ENCODE measurements at places on chromosomes 1 and 21.

- DNase-seq: no peak
Measured at GRCh38 chr1:200624679-200625335, 4.3 kb upstream of the KIF14 start.

DNA sequence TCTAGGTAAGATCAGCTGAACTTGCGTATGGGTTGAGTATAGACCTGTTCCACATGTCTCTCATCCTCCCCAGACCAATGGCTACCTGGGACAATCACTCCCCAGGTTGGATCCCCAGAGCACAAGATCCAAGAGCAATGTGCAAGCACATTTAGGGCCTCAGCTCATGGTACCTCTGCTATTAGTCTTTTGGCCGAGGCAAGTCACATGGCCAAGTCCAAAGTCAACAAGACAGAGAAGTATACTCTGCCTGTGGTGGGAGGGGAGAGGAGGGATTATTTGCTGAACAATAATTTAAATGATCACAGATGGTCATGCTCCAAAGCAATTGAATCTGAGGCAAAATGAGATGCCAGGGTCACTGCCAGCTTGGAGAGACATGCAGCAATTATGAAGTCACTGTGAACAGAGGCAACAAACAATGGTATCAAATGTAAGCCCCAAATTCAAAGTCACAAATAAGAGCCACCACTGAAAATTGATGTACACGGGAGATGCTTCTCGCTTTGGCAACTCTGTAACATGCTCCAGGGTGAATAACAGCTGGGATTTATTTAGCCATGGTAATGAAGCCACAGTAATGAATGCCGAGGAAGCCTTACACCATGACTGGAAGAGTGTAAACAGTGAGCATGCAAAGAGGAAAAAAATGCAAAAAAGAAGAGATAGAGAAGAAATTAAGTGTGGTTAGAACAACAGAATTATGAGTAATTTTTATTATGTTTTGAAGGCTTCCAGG is 149.1 kb downstream of the ZNF281 start:
- no peak for DNase-seq

DNA sequence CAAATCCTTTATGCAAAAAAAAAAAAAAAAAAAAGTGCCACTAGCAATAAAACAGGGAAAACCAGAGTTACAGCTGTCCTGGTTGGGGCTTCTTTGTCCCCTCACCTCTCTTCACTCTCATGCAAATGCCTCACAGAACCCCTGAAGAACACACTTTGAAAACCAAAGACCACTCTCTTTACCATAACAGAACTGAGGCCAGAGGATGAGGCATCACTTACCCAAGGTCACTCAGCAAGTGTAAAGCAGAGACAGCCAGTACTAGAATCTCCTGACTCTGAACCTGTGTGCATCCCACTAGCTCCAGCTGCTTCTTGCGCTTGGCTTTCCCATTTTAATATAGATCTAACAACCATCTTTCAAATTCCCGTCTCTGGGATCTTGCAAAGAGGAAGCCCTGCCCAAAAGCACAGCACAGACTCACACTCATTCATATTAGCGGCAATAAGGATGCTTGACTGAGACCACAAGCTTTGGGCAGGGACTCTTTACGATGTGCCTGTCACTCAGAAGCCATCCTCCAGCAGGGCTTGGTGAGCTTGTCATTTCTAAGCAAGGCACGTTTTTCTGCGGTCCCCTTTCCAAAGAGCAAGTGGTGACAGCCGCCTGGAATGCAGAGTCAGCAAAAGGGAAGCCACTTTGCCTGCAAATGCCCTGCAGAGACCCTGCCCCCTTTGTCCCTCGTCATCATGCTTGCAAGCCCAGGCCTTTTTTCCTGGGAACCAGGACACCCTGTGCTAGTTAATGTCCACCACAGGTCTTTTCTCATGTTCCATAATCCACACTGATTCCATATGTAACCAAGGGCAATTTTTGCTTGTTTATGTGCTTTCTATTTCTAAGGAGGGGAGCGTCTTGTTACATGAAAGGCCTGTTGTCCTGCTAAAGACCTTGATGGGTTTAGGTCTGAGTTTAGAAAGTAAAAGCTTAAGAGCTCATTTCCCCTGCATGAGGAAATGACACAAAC is 76.5 kb upstream of the NFIA start:
- no peak for DNase-seq

GRCh38 chr1:230215031-230215430 is 148.0 kb downstream of the GALNT2 start:
- DNase-seq: no peak

GRCh38 chr1:161008869-161009510 is 12.0 kb downstream of the F11R start:
- DNase-seq: no peak

- no peak for DNase-seq
Measured at GRCh38 chr1:225998560-225999226, 450 bp downstream of the SDE2 start.

GRCh38 chr1:8510041-8510823 is 192.3 kb downstream of the SLC45A1 start:
- peak; percentile 68 for DNase-seq

DNA sequence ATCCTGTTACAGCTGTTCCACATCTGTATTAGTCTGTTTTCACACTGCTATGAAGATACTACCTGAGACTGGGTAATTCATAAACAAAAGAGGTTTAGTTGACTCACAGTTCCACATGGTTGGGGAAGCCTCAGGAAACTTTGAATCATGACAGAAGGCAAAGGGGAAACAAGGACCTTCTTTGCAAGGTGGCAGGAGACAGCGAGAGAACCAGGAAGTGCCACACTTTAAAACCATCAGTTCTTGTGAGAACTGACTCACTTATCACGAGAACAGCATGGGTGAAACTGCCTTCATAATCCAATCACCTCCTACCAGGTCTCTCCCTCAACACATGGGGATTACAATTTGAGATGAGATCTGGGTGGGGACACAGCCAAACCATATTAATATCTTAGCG is 110.3 kb upstream of the TRABD2B start:
- no peak for DNase-seq

Measured in activated naive CD4-positive, alpha-beta T cell treated with anti-CD3 and anti-CD28 coated beads, Interleukin-2, amount 50 U/mL, for 16 hours (primary cell).